Mesenteric fat pad (tissue), 1 donor: ENCODE measurements at places on chromosomes 7 and 10. TPM values are rescaled to one million over a fixed set of nuclear protein-coding genes. Genes with fewer than 3 reads are reported as not detected.

The NRG3 gene
- total RNA-seq = 0.19 TPM

The TACR2 gene
- total RNA-seq = 0.61 TPM

DNA sequence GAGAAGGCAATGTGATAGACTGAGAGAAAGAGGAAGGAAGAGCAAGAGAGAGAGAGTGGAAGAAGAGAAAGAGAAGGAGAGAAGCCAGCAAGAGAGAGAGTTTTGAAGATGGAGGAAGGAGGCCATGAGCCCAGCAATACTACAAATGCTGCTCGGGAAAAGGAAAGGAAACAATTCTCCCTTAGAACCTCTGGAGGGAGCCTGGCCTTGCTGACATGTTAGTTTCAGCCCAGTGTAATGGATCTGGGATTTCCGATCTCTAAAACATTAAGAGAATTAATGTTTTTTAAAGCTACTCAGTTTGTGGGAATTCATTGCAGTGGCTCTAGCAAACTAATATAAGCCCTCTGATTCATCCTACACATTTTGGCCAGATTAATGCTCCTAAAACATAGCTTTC is 206.8 kb upstream of the MTPN start:
- DNase-seq = no peak

The PTN gene
- total RNA-seq = 10.3 TPM

DNA sequence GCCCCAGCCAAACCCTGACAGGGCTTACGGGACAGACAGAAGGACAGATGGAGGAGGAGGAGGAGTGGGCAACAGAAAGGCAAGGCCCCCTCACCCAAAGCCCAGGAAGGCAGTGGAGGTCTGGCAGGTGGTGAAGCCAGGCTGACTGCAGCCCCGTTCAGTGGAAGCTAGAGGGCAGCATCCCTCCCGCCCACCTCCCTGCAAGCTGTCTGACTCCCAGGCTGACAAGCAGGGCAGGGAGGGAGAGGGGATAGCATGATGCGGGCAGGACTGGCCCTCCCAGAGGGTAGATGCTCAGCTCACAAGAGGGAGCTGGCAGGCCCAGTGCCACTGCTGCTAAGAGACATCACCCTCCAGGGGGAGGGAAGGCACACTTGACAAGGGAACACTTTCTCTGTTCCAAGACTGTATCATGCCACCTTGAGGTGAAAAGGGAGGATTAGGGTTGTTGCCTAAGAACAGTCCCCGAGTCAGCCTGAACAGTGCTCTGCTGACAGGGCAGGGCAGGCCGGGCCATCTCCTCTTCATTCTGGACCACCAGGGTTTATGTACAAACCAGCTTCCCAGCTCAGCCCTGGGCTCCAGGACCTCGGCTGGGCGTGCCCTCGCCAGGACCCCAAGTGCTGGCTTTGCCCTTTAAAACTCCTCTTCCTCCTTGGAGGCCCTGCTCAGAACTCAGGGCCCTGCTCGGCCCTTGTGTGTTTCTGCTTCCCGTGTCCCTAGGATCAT is 61.8 kb downstream of the RASGEF1A start:
- DNase-seq = peak; percentile 89

- no peak for DNase-seq
Observed at GRCh38 chr7:33829536-33829935, 75.8 kb upstream of the BMPER start.

The FOXI2 gene
- not detected for total RNA-seq

- no peak for DNase-seq
Observed at GRCh38 chr10:6165221-6165725, 37.5 kb upstream of the PFKFB3 start.

GRCh38 chr10:3761021-3761686 is 23.9 kb downstream of the KLF6 start:
- no peak for DNase-seq

The WEE2 gene
- not detected for total RNA-seq

- DNase-seq = no peak
Observed at GRCh38 chr7:112001091-112001826, 204.9 kb downstream of the DOCK4 start.

The TRIM50 gene
- total RNA-seq = 0.71 TPM

DNA sequence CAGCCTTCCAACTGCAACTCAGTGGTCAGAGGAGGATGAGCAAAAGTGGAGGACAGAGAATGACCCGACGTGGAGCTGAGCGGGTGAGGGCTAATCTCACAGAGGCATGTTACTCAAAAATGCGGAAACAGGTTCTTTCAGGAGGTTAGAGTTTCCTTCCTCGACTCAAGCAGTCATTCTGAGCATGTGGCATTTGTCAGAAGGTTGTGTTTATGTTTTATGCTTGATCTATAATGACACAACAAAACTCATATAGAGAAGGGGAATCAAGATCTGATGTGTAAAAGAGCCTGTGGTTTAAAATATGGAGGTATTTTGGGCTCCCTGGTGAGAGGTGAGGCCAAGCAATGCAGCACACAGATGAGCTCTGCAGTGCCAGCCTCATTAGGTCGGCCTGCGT is 311.4 kb downstream of the ADARB2 start:
- no peak for DNase-seq

- DNase-seq = no peak
Observed at GRCh38 chr10:88642963-88643362, 21.3 kb upstream of the LIPF start.

The SDHAF3 gene
- 11.8 TPM for total RNA-seq

The KDM7A gene
- total RNA-seq = 16.4 TPM

The TMEM130 gene
- total RNA-seq = 0.29 TPM

The PNLIPRP3 gene
- not detected for total RNA-seq

GRCh38 chr7:13411636-13412035 is 577.8 kb downstream of the ETV1 start:
- no peak for DNase-seq

DNA sequence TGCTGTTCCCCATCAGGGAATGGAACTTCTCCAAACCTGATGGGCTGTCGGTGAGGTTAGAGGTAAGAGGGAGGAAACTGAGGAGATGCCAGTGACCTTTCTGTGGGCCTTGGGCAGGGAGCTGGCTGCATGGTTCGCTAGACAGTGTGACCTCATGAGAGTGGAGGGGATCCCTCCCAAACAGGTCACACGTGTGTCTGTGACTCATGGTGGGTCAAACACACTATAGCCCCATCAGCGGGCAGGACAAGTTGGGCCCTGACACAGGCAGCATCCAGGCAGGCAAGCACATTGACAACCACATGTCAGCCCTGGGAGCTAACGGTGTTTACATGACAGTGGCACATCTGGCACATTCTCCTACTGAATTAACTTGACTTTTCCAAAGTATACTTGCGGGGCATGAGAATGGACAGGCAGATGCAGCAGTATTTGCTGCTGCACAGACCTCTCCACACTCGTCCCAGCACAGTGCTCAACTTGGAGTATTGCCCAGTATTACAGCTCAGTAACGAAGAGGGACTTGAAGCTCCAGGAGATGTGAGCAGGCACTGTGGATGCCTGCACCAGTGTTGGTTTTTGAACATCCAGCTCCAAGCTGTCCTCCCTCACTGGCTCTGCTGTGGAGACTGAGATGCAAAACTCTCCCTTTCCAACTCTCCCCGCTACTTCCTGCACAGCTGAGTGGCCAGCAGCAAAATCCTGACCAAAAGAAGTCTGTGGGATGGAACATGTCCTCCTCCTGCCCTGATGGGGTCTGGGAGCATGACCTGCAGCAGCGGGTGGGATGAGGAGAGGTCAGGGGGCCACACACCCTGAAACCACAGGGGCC is 199.6 kb downstream of the WDR37 start:
- DNase-seq = peak; percentile 55

DNA sequence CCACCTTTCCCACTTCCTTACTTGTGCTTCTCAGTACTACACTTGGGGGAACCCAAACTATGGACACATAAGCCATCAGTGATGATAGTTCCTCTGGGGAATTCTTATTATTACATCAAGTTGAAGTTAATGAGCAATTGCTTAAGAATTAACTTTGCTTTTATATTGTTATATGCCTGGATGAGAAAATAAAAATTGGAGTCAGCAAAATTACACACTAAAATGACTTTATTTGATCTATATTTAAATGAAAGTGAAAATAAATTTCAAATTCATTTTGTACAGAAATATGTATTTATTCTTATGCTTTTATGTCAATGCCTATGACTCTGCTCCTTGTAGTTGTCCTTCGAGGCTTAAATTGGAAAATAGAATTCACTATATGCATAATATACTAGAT is 149.4 kb upstream of the KCND2 start:
- DNase-seq = no peak

The TEX36 gene
- not detected for total RNA-seq

The ATG9B gene
- total RNA-seq = not detected

The PLCE1 gene
- total RNA-seq = 5.7 TPM
